ENCODE measurements at places on chromosomes 7 and 10.

- no peak for DNase-seq
These were observed 64.2 kb downstream of the LRMDA start for GRCh38 chr10:75495434-75496190.

- no peak for DNase-seq
These were observed 108.4 kb downstream of the HIPK2 start for GRCh38 chr7:139669106-139670061.

- DNase-seq, result no peak
These were observed 39.3 kb upstream of the MKI67 start for GRCh38 chr10:128165536-128165935.

DNA sequence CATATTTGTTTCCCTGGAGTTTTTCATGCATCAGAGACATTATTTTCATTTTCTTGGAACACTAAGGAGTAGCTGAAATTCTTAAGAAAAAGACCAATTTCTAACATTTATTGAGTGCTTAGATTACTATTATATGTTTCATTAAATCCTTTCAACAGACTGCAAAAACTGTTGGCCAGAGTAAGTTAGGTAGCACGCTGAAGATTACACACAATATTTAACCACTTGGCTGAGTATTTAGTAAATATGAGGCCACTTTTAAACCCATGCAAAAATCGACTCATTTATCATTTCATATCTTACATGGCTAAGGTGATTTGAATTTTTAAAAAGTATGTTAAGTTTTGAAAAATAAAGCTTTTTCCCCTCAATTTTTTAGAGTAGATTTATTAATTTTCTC is 358.8 kb downstream of the THSD7A start:
- no peak for DNase-seq

- no peak for DNase-seq
These were observed 44.9 kb downstream of the SMURF1 start for GRCh38 chr7:99098824-99099498.

DNA sequence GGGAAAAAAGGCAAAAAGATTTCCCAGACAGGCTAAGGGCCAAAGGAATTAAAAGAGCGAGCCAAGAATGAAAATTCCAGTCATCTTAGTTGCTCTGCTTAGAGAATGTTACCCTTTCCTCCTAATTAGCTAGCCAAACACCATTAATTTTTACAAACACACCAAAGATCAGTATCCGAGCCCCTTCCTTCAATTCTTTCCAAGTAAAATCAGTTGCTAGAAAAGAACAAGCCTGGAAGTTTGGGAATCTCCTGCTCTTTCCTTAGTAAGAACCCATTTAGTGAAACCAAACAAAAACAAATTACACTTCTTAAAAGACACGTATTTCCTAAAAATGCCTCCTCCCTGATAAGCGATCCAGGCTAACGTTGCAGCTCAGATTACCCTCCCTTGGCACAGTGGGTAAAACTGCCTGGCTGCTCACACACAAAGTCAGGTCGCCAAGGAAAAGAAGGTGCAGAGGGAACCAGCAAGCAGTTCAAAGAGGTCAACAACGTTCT is 57.1 kb upstream of the ABLIM1 start:
- no peak for DNase-seq

- no peak for DNase-seq
These were observed 104.2 kb upstream of the MKI67 start for GRCh38 chr10:128230401-128230800.

DNA sequence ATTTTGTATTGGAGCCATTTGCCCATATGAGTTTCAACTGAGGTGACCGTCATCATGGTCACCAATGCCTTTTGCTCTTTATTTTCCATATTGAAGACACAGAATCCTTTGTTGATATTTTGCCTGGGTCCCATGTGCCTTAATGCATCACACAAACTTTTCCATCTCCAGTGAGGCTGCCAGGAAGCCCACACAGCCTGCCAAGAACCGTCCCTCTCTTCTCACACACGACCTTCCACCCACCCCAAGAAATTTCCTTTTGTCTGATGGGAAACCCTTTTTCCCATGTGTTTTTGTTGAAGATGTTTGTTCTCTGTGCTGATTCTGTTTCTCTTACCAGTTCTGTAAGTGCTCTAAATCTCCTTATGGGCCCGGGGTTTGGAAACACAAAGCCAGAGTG is 168.9 kb downstream of the CSTF2T start:
- no peak for DNase-seq

GRCh38 chr7:108596560-108596959 is 26.9 kb downstream of the DNAJB9 start:
- DNase-seq, result no peak

DNA sequence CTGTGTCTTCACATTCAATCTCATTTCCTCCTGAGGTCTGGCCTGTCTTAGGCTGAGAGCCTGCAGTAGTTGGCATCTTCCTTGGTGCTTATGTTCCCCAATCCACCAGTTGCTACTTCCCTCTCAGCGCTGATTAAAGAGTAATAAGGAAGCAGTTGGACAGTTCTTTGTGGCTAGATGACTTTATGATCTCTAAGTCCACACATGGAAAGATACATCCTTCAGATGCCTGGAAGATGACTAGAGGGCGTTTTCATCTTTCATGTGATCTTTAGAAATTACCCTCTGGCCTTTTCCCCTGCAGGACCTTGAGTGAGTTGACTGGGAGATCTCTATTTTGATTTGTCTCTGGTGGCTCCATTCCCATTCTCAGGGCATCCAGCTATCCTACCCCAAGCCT is 204.5 kb downstream of the GRM3 start:
- DNase-seq, result no peak

DNA sequence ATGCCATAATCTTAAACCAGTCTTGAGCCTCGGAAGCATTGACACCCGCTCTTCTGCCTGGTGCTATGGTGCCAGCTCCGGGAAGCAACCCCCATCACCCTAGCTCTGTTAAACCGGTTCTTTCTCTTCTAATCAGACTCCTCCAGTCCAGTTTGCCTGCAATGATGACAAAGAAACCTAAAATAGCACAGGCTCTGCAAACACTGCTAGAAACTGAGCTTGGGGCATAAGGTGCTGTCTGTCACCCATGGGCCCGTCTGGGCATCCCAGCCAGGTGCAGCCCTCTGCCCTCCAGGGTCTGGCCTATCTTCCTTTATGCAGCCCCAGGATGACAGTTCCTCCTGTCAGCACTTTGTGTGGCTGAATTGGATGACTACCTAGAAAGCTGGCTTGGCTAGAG is 14.2 kb upstream of the CAMK2G start:
- DNase-seq, result no peak

- no peak for DNase-seq
These were observed 498.1 kb upstream of the POT1 start for GRCh38 chr7:125427676-125428075.

DNA sequence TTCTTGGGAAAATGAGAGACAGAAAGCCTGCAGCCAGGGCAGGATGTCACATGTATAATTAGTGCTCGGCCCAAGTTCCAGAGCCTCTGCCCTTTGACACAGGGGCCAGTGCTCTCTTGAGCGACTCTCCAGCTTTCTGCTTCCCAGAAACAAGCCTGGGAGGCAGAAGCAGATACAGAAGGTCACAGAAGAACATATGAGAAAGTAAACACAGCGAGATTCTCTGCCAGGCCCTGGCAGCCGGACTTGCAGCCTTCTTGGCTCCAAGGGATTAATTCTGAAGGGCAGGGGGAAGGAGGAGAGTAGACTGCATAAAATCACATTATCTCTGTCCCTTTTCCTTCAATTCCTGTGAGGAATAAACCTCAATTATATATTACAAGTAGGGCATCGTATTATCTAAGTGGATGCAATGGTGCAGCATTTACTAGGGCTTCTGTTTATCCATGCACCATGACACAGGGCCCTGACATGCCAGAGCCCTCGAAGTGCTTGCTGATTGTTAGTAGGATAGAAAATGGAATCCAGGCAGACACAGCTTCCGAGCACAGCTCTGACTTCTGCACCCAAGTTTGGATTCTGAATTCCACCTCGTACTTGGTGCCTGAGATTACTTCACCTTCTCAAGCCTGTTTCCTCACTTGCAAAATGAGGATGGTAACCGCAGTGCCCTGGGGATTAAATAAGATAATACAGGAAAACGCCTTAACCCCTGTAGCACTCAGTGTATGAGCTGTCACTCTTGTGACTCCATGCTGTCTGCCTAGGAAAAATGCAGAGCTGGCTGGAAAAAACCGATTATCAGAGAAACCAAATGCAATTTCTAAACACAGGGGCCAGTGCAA is 536.5 kb downstream of the TNS3 start:
- no peak for DNase-seq

GRCh38 chr7:151742713-151743480 is 134.0 kb downstream of the PRKAG2 start:
- no peak for DNase-seq

- peak; percentile 7 for DNase-seq
These were observed 395.9 kb downstream of the GRM8 start for GRCh38 chr7:126856691-126857291.

DNA sequence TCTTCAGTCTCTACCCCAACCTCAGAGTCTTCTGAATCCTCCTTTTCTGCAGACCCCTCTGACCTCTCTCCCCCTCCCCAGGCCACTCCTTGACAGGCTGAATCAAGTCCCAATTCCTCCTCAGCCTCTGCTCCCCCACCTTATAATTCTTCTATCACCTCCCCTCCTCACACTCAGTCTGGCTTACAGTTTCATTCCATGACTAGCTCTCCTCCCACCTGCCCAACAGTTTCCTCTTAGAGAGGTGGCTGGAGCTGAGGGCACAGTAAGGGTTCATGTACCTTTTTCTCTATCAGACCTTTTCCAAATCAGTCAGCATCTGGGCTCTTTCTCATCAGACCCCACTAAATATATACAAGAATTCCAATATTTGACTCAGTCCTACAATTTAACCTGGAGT is 14.6 kb upstream of the LRRC61 start:
- no peak for DNase-seq

GRCh38 chr10:46037107-46037825 is 6.8 kb upstream of the NCOA4 start:
- DNase-seq, result no peak

DNA sequence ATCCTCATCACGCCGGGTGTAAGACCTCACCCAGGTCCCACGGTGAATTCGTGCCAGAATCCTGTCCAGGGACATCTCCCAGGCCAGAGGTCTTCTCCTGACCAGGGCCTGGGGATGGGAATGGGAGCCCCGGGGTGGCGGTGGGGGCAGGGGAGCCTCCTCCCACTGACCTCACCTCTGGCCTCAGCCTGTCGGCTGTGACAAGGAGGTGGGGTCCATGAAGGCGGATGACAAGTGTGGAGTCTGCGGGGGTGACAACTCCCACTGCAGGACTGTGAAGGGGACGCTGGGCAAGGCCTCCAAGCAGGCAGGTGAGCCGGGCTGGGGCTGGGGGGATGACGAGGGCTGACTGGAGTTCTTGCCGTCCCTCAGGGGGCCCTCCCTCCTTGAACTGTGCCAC is 41.3 kb downstream of the TBATA start:
- DNase-seq, result no peak

DNA sequence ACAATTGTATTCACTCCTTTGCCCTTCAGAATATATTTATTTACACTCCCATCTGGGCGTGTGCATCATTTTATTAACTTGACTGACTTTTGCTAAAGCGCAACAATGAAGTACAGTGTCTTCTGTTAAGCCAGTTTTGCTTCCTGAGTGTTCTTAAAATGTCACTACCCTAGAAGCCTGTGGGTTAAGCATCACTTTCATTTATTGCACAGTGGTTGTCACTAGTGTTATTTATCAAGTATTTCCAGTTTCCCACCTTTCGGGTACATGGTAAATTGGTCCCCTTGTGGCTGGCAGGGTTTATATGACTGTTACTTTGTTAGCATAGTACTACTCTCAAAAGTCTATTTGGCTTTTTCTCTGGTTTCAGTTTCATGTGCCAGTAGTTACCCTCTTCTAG is 3.3 kb downstream of the HILPDA start:
- no peak for DNase-seq

DNA sequence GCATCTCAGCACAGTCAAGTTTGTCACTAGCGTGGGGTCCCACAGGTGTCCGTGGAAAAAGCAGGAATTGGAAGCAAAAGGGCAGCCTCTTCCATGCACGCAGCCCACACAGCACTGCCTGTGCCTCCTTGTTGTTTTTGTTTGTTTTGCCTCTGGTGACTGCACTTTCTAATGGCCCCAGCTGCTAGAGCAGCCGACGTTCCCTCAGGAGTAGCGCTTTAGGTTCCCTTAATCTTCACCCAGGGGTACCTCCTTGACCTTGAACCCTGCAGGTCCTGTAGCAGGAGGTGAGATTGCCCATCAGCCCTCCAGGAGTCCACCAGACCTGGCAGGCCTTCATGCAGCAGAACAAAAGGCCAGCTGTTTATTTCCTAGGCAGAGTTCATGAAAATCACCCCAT is 210.1 kb downstream of the CACNB2 start:
- no peak for DNase-seq

GRCh38 chr10:43585046-43585445 is 10.6 kb upstream of the ZNF239 start:
- no peak for DNase-seq

DNA sequence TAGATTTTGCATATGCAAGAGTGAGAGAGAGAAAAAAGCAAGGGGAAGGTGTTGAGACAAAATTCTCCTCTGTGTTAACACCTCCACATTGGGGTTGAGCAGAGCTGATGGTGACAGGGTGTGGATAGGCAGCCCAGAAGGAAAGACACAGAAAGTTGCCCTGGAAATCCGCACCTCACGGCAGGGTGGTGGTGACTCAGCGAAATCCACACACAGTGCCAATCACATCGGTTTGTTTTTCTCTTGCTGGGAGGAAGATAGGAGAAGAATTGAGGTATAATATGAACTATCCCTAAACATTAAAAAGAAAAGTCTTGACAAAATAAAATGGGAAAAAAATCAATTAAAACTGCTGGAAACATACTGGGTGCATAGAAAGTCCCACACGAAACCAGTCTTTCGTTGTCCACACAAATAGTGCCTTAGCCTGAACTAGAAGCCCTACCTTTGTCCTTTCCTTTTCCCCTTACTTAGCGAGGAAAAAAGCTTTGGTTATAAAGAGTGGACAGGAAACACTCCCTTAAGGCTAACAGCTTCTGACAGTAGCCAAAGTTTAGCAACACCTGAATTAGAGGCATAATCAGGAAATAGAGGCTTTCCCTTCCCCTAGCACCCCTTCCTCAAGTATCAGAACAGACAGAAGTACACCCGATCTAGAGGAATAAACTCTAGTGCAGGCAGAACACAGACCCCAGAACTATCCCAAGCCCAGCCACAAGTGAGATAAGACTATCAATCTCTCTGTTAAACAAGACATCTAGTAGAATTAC is 39.2 kb upstream of the DNAJC1 start:
- DNase-seq, result no peak

GRCh38 chr7:155405399-155406318 is 52.3 kb upstream of the EN2 start:
- no peak for DNase-seq

- no peak for DNase-seq
These were observed 129.8 kb downstream of the KCND2 start for GRCh38 chr7:120402801-120403200.
